Neural crest cell (in vitro differentiated cells): ENCODE measurements at places on chromosomes 6 and 20.

DNA sequence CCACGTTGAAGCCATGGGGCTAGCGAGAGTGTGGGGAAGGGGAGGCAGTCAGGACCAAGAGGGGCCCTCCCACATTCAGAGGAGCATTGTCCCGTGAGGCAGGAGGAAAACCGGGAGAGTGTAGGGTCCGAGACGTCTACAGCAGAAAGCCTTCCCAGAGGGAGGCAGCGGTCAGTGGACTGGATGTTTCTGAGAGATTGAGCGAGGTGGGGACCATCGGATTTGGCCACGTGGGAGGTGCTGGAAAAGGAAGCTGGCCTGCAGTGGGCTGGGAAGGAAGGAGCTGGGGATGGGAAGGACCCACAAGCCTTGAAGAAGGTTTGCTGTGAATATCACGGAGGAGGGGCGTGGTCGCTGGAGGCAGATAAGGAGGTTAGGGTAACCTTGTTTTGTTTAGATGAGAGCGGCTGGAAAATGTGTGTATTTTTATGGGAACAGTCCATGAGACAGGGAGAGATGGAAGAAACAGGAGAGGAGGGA lies 119.0 kb upstream of the RNF24 start:
- H3K27ac ChIP-seq = peak overlapping the region; percentile 13
- H3K4me3 ChIP-seq = no peak overlapping the region
- no peaks in the 10 kb centered on the region for H3K4me1 ChIP-seq
- DNase-seq = no peak

DNA sequence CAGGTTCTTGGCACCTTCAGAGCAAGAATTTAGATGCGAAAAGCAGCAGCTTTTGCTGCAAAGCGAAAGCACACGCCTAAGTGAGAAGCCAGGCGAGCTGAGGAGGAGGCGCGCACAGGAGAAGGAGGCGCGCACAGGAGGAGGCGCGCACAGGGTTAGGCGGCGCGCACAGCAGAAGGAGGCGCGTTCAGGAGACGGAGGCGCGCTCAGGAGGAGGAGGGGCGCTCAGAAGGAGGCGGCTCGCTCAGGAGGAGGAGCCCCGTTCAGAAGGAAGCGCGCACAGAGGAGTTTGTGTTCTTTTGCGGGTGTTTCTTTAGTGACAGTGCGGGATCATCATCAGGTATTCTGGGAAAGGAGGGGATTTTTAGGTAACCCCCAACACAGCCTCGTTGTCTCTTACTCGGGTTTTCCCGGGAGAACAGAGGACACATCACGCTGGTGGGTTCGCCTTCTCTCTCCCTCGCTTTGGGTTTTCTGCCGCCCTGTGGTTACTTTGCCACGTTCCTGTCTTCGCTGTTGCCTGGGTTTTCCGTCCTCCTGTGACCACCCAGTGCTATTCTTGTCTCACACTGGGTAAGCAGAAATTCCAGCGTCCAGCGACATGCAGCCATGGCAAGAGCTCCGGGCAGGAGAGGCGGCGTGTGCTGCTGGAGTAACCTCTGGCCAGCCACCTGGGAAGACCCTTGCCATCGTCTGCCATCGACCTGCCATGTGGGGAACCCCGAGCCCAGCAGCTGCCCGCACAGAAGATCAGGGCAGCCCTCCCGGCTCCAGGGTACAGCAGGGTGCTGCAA lies 47.0 kb downstream of the WDR27 start:
- peak; percentile 41 for DNase-seq
- H3K36me3 ChIP-seq = peaks cover 31% of the 10 kb centered on the region
- no peaks in the 10 kb centered on the region for H3K27me3 ChIP-seq
- H3K4me1 ChIP-seq = peaks cover 32% of the 10 kb centered on the region
- H3K27ac ChIP-seq = peak overlapping the region; percentile 92
- H3K4me3 ChIP-seq = peak overlapping the region; percentile 85

GRCh38 chr20:61303675-61304074 lies 51.6 kb downstream of the CDH4 start:
- H3K4me3 ChIP-seq = no peak overlapping the region
- H3K4me1 ChIP-seq = peaks cover 44% of the 10 kb centered on the region
- no peaks in the 10 kb centered on the region for H3K36me3 ChIP-seq
- H3K27me3 ChIP-seq = no peaks in the 10 kb centered on the region

- H3K27me3 ChIP-seq = no peaks in the 10 kb centered on the region
- DNase-seq = no peak
- no peak overlapping the region for H3K4me3 ChIP-seq
- H3K4me1 ChIP-seq = no peaks in the 10 kb centered on the region
Measured at GRCh38 chr6:40672087-40672486, 84.9 kb upstream of the LRFN2 start.

- no peak overlapping the region for H3K27ac ChIP-seq
- H3K4me1 ChIP-seq = peaks cover under 1% of the 10 kb centered on the region
- no peaks in the 10 kb centered on the region for H3K36me3 ChIP-seq
- H3K4me3 ChIP-seq = no peak overlapping the region
Measured at GRCh38 chr6:168596344-168596743, 155.4 kb downstream of the SMOC2 start.

GRCh38 chr6:6560909-6561308 lies 27.6 kb upstream of the LY86 start:
- H3K4me3 ChIP-seq = no peak overlapping the region
- no peak overlapping the region for H3K27ac ChIP-seq
- H3K27me3 ChIP-seq = peaks cover 17% of the 10 kb centered on the region
- no peaks in the 10 kb centered on the region for H3K36me3 ChIP-seq
- DNase-seq = no peak

GRCh38 chr6:18021166-18021850 lies 33.9 kb upstream of the KIF13A start:
- DNase-seq = no peak
- H3K4me3 ChIP-seq = no peak overlapping the region
- peaks cover 24% of the 10 kb centered on the region for H3K4me1 ChIP-seq
- H3K27me3 ChIP-seq = no peaks in the 10 kb centered on the region
- H3K27ac ChIP-seq = no peak overlapping the region
- peaks cover 3% of the 10 kb centered on the region for H3K36me3 ChIP-seq

DNA sequence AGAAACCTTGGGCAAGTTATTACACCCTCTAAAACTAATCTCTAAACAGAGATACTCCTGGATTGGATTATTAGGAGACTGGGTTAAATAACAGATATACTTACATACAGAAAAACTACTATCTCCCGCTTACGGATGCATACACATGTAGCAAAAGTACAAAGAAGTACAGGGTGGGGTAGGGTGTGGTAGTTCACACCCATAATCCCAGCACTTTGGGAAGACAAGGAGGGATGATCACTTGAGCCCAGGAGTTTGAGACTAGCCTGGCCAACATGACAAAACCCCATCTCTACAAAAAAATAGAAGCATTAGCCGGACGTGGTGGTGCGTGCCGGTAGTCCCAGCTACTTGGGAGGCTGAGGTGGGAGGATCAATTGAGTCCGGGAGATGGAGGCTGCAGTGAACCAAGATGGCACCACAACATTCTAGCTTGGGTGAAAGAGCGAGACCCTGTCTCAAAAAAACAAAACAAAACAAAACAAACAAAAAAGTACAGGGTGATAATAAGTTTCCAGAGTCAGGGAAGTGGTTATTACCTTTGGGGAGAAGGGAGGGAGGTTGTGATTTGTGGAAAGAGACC lies 8.1 kb downstream of the PIM1 start:
- no peak for DNase-seq
- no peak overlapping the region for H3K27ac ChIP-seq
- no peaks in the 10 kb centered on the region for H3K27me3 ChIP-seq
- H3K36me3 ChIP-seq = no peaks in the 10 kb centered on the region
- no peak overlapping the region for H3K4me3 ChIP-seq

DNA sequence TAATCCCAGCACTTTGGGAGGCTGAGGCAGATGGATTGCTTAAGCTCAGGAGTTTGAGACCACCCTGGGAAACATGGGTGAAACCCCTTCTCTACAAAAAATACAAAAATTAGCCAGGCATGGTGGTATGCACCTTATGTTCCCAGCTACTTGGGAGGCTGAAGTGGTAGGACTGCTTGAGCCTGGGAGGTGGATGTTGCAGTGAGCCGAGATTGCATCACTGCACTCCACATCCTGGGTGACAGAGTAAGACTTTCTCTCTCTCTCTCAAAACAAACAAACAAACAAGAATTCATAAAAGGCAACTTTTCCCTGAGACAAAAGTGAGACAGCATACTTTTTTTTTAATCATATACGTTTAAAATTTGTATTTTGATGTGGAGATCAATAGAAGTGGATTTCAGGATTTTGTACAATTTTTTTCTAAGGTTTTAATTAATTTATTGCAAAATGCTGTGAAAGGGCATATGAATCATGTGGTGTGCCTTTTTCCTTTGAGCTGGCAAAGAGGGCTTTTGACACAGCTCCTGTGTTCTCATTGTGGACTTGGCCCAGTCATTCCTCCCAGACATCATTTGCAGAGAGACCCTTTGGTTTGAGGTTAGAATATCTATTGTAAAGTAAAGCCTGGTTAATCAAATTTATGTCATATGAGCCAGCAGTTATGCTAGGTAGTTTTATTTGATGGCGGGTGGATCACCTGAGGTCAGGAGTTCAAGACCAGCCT lies 77.1 kb downstream of the TULP4 start:
- DNase-seq = no peak
- H3K36me3 ChIP-seq = peaks cover 34% of the 10 kb centered on the region
- H3K27ac ChIP-seq = no peak overlapping the region
- H3K4me3 ChIP-seq = no peak overlapping the region
